ENCODE measurements at places on chromosomes 4 and X. TPM values are rescaled to one million over a fixed set of nuclear protein-coding genes. Genes with fewer than 3 reads are reported as not detected.

GRCh38 chrX:11787564-11787963, 29.5 kb downstream of the MSL3 start:
- peak; percentile 64 for DNase-seq

GRCh38 chr4:39814403-39815185, 116.7 kb downstream of the UBE2K start:
- no peak for DNase-seq

DNA sequence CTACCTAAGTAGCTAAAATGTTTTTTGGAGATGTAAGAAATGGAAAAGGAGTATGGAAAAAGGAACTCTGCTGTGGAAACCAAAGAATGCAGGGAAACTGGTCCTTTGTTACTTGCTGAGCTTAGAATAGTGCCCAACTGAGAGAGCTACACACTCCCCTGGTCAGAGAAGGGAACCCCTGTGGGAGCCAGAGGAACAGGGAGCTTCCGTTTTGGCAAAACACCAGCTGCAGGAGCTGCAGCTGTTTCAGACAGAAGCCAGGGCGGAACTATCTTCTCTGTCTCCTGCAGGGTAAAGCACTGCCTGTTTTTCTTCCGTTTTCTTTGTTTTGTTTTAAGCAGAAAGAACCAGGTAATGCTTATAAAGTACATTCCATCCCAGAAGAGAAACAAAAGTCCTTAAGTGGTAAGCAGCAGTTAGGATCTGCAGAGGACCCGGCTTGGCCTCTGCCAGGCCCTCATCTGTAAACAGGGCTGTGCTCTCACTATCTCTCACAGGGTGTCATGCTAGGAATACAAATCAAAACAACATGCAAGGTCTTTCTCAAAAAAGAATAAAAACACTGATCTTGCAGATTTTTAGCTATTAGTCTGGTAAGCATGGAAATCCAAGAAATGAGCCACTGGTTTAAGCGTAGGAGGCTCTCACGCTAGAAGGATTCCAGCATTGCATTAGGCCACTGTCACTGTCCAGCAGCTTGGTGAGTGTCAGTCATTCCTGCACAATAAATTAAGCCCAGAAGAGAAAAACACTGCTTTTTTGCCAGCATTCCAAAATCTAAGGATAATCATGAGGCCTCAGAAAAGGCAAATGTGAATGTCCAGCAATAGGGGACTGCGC, 76.1 kb downstream of the CHST7 start:
- peak; percentile 31 for DNase-seq

DNA sequence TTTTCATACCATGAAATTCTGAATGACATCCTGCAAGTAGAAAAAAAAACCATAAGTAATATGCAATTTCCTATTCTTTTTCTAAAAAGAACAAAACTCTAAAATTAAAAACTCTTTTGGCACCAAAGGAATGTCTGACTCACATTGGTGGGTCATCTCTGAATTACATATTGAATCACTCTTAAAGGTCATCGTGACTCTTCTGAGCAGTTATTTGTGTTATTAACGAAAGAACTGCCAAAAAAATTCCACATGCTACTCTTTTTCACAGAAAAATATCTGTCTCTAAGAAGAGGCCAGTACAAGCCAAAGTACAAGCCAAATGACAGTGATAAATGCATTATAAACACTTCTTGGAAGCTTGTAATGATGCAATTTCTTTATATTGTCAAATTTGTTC, 282.2 kb downstream of the GUCY2F start:
- DNase-seq, result no peak

DNA sequence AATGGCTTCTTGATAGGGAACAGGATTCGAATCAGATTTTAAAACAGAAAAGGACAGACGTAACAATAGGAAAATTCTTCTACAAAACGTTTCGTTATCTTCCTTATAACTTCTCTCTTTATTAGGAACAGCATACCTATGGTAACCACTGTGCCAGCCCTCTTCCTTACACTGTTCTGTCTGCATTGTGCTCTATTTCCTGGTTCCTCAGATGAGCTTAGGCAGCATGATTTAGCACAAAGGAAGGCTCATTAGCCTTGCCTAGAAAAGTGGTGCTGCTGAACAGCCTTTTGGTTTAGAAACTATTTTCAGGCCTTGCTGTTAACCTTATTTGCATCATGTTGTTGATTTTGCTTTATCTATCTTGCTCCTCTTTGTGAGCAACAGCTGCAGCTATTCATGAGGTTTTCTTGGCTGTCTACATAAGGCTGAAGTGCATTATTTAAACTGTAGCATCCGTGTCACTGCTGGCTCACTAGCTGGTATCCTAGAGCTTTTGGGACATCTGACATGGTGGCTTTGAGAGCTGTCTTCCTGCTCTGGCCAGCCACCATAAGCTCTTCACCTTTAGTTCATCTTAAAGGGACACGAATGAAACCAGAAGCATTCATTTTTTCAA, 69.9 kb upstream of the NRK start:
- no peak for DNase-seq

GRCh38 chrX:63394872-63395271, 43.7 kb upstream of the SPIN4 start:
- no peak for DNase-seq

DNA sequence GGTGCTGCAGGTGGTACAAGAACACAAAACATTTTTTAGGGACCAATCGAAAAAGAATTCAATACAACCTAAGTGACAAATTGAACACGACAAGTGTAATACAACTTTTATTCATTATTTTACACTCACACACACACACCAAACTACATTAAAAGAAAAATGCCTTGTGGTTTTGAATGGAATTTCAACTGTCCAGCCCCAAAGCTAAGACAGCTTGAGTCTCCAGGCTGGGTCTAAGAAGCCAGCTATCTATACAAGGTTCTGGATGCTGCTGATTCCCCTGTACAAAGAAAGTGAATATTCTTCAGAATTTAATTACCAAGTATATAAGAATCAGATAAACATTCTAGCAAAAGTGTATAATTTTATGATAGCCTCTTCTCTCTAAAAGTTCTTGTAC, 118.2 kb downstream of the PPP3CA start:
- no peak for DNase-seq

DNA sequence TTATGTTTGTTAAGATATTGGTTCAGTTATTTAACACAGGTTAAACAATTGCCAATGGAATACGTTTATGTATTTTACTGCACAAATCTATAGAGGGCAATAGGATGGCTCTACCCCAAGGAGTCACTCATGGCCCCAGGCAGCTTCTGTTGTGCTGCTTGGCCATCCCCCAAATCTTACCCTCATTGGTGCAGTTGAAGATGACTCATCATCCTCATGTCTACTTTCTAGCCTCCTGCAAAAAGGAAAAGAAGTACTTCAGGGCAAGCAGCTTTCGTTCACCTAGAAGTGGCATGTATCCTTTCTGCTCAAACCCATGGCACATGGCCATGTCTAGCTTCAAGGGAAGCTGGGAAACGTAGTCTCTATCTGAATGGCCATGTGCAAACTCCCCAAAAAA, 14.2 kb downstream of the PHOX2B start:
- DNase-seq, result no peak

GRCh38 chrX:124395145-124395880, 49.0 kb downstream of the SH2D1A start:
- DNase-seq, result no peak

- no peak for DNase-seq
These were observed 24.1 kb downstream of the SOX3 start for GRCh38 chrX:140480765-140481164.

GRCh38 chr4:6011271-6011671, 7.0 kb downstream of the C4orf50 start:
- DNase-seq, result no peak

DNA sequence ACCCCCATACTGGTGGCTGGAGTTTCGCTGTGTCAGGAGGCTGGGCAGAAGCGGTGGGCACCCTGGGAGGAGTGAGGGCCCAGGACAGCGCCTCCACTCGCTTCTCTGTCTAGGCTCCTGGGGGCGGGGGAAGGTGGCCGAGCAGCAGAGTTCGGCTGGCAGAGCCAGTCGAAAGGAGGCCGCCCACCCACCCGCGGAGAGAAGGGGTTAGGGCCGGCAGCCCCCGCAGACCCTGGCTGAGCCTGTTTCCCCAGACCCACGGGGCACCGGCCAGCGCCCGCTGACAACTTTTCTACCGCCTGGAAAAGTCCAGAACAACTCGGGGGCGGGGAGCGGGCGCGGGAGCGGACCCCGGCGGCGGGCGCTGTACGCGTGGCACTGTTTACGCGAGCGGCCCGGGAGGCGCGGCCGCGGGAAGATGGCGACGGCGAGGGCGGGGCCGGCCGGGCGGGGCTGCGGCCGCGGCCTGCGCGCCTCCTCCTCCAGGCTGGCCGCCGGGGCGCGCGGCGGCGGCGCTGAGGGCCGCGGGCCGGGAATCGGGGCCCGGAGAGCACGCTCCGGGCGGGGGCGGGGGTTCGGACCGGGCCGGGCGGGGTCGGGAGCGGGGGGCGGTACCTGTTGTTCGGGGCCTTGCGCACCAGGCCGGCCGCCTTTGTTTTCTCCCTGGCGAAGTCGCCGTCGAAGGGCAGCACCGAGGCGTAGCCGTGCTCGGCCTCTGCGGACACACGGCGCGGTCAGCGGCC, 628 bp downstream of the MXD4 start:
- DNase-seq, result peak; percentile 76

- DNase-seq, result peak; percentile 15
These were observed 10.0 kb downstream of the SH3BP2 start for GRCh38 chr4:2802618-2803531.

DNA sequence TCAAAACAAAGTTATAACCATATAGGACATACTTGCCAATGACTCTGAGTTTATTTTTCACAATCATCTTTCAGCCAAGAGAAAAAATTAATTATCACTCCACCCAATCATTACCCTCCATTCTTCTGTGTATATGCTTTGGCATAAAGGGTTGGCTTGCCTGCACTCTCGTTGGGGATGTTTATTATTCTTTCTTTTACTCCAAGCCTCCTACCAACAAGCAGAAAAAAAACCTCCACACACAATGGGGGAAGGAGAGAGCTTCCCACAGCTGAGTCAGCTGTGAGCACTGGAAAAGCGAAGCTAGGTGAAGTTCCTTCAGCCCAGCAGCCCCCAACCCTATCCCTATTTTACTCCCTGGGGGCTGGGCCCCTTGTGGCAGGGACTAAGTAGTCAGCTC, 1.5 kb downstream of the OPHN1 start:
- DNase-seq, result no peak

- no peak for DNase-seq
These were observed 398.2 kb upstream of the SPANXN1 start for GRCh38 chrX:144849141-144849540.

- no peak for DNase-seq
These were observed 375.3 kb downstream of the IDS start for GRCh38 chrX:149129767-149130166.

DNA sequence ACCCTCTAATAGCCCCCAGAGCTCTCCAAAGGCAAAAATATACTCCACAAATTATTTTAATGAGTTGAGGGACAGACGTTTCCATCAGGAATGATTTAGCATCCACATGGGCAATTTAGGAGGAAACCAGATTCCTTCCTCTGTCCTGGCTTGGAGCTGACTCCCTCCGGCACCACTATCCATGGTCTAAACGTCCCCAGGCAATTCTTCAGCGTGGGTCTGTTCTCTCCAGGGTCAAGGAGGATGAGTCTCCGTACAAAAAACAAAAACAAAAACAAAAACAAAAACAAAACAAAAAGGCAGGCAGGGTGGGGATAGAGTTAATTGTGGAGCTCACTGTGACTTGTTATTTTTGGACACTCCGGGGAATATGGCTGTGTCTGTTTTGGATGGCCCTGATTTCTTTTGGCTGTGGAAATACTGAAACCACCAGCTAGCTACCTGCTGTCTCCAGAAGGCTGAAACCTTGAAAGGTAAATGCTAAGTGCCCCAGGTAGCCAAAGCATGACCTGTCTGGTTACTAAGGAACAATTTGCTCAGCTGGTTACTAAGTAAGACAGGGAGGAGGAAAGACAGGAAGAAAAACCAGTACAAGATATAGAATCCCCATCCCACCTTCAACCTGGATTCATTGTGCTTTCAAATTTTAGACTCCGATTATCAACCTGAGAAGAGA, 419.1 kb upstream of the LCORL start:
- DNase-seq, result no peak

- DNase-seq, result no peak
These were observed 71.3 kb downstream of the EVC2 start for GRCh38 chr4:5636766-5637670.

DNA sequence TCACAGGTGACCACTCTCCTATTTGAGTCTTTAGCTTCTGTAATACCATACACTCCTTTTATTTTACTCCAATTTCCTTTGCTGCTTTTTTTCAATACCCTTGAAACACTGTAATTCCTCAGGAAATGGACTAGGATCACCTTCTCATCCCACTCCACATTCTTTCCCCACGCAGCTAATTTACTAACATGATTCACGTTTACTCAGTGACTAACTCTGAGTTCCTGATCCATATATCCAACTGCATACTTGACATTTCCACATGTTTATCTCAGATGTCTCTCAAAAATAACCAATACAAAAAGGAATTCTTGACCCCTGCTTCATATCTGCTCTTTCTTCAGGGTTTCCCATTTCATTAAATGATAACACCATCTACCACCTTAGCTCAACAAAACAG, 19.9 kb downstream of the RPS6KA6 start:
- no peak for DNase-seq

- DNase-seq, result no peak
These were observed 61.9 kb downstream of the FAM53A start for GRCh38 chr4:1622238-1622637.

DNA sequence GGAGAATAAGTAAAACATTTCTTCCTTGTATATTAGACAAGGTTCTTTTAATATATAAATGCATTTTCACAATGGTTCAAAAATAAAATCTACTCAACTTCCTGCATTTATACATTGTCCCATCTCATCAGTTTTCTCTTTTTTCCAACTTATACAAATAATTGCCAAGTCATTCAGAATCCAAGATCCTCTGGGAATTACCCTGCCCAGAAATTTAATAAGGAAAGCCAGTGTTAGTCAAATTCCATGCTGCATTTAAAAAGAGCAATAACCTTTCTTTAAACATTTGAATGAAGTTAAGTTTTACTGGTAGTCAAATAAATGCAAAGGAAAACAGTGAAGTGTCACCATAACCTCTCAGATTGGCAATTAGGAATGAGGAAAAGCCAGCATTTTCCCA, 357.9 kb downstream of the PPP3CA start:
- no peak for DNase-seq

CD38 gene
- 5.3 TPM for total RNA-seq

CWH43 gene
- total RNA-seq, result not detected

USP17L27 gene
- not detected for total RNA-seq

JADE1 gene
- 20.3 TPM for total RNA-seq

ZIC3 gene
- not detected for total RNA-seq

CNKSR2 gene
- 0.34 TPM for total RNA-seq

MAGEA11 gene
- total RNA-seq, result not detected

CT45A5 gene
- total RNA-seq, result not detected

PDZD4 gene
- 1.4 TPM for total RNA-seq

COX18 gene
- 9.1 TPM for total RNA-seq

GNRHR gene
- not detected for total RNA-seq

ASMT gene
- total RNA-seq, result 0.99 TPM

TRIML2 gene
- total RNA-seq, result not detected

RBM47 gene
- 2.3 TPM for total RNA-seq

Measured in psoas muscle (tissue), 8 donors.